ENCODE measurements at places on chromosomes 1 and 21.
A peak's percentile ranks its signal among the peaks of the same experiment; 100 is the strongest.

DNA sequence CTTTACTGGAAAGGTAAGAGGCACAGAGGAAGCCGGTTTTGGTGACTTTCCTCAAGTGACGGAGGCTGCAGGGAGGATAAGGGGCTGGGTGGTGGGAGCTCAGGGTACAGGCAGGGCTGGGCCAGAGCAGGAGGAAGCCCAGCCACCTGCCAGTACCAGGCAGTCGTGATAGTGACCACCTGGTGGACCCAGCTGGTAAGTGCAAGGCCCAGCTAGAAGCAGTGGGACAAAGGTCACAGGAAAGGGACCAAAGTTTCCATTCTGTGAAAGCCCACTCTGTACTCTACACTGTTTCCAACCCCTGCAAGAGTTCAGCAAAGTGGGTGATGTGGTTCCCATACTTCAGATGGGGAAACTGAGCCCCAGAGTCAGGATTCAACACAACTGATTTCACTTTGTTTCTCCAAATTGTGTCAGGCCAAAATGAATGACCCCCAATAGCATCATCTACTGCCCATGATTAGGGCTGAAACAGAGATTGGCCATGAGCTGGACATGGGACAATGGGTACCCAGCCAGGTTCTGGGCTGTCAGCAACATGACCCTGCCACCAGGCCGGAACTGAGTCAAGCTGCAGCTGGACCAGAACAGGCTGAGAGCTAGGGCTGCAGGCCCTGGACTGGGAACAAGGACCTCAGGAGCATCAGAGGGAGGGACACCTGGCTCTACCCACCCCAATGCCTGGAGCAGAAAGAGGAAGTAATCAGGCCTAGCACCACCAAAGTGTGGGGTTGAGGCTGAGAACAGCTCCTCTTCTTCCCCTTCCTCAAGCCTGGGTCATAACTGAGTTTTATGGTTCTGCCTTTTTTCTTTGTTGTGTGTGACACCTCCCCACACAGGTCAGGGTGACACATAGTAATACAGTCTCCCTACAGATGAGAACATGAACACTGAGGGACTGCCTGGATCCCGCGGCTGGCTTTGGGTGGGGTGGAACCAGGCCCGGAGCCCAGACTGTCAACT lies 50.2 kb downstream of the KCNN3 start:
- no peak for DNase-seq

GRCh38 chr21:19508844-19509243 lies 1105.3 kb upstream of the TMPRSS15 start:
- no peak for DNase-seq

DNA sequence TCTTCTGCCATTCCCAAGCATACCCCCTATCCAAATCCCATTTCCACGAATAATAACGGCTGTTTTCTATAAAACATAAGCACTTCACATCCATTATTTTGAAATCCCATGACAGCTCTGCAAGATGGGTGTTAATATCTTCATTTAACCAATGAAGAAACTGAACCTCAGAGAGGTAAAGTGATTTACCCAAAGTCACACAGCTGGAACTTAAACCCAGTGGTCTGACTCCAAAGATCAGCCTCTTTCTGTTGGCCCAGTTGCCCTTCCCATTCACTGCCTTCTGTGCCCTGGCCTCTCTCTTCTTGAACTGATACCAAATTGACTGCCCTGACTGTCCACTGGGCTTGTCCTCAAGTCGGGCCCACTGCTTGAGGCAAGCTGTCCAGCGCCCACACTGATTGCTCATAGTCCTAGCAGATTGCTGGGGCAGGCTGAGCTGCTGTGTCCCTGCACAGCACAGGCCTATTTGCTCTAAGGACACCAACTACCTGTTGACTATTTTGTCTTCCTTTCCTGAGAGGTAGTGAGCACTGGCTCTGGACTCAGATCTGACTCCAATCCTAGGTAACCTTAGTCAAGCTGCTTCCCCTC lies 19.3 kb downstream of the TAL1 start:
- no peak for DNase-seq

DNA sequence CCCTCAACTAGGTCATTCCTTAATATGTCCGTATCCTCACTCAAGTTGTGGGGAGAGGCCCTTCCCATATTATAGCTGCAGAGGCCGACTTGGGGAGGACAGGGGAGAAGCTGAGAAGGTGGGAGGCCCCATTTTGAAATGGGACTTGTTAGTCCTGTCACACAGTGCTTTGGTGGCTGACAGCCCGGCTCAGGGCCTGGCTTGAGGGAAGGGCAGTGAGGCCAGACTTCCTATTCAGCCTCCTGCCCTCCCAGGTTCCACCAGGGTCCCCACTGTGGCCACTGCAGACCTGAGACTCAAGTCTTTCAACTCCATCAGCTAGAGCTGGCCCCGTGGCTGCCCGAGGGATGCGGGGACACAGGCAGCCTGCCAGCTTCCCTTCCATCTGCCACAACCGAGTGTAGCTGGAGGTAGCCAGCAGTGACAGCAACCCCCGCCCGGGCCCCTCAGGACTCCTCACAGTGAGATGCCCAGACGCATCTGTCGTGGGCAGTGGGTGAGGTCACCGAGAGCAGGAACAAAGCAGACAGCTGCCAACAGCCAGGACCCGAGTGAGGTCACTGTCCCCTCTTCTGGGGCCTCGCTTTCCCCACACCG lies 36.9 kb downstream of the SIM2 start:
- no peak for DNase-seq

DNA sequence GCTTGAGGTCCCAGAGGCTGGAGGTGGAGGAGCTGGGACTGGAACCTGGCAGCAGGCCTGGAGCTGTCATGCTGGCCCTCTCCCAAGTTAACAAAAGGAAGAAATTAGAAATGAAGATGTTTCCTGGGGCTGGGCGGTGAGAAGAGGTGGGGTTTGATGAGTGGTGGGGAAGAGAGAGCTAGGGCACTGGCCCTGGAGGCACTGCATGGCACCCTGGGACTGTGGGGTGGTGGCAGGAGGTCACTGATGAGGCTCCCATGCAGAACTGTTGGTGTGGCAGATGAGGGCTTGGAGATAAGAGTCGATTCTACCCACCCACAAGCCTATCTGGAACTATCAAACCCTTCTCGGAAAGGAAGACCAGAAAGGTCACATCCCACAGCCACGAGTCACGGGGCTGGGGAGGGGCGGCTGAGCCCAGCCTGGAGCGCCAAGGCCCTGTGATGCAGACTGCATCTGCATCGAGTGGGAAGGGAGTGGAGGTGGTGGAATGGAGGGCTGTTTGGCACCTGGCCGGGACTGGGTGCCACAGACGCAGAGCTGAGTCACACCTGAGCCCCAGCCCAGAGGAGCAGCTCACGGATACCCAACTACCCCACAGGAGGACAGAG lies 29.4 kb downstream of the MRPL37 start:
- no peak for DNase-seq

DNA sequence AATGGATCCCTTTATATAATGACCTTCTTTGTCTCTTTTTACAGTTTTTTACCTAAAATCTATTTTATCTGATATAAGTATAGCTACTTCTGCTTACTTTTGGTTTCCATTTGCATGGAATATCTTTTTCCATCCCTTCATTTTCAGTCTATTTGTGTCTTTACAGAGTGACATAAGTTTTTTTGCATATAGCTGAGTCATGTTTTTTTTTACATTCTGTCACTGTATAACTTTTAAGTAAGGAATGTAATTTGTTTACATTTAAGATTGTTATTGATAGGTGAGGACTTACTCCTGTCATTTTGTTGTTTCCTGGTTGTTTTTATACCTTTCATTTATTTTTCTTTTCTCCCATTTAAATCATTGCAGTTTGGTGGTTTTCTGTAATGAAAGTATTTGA lies 402.7 kb upstream of the ADGRL2 start:
- no peak for DNase-seq

DNA sequence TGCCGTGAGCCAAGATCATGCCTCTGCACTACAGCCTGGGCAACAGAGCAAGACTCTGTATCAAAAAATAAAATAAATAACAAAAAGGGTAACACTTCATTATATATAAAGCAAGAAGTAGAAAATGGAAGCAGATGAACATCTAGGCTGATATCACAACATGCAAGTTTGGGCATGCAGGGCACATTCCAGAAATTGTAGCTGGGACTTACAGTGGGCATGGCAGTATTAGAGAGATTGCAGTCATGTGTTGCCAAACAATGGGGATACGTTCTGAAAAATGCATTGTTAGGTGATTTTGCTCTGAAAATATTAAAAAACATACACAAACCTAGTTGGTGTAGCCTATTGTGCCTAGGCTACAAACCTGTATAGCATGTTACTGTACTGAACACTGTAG lies 441.0 kb upstream of the PRMT6 start:
- DNase-seq: peak; percentile 32

- DNase-seq: no peak
These were observed 25.1 kb upstream of the CSF1 start for GRCh38 chr1:109885589-109885988.

- no peak for DNase-seq
These were observed 67.7 kb upstream of the RAB4A start for GRCh38 chr1:229203030-229203751.

DNA sequence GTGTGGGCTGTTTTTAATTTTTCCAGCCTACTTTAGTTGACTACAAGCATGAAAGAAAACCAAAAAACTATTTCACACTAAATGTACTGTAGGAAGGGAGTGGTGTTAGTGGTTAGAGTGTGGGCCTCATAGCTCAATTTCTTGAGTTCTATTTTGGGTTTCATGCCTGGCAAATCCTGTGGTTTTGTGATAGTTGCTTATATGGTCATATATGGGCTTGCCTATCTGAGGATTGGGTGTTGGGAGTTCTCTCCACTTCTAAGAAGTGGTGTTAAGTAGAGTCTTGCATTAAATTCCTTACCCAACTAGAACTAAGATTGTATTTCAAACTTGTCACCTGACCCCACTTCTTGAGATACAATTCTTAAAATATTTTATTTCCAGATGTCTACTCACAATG lies 37.8 kb upstream of the COL11A1 start:
- no peak for DNase-seq

DNA sequence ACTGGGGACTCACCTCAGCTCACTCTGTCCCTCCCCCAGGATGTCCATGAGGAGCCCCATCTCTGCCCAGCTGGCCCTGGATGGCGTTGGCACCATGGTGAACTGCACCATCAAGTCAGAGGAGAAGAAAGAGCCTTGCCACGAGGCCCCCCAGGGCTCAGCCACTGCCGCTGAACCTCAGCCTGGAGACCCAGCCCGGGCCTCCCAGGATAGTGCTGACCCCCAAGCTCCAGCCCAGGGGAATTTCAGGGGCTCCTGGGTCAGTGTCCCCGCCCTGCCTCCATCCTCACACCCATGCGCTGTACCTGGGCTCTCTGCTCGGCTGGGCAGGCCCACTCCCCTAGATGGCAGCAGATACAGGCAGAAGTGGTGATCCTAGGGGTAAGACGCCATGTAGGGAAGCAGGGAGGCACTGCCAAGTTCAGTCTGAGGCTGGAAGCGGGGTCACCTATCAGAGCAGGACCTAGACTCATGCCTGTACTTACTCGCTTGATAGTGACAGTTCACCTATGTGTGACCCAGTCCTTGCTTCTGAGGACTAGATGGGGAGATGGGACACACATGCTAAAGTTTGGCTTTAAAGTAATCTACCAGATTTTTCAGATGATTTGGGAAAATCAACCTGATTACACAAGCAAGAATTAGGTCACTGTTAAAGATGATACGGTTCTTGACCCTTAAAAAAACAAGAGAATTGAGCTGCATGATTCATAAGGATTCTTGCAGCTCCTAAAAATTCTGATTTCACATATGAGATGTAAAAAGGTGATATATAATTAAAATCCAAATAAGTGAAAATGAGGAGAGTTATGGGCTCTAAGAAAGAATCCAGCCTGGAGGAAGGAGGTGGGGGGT lies 38.7 kb downstream of the ETNK2 start:
- DNase-seq: no peak

DNA sequence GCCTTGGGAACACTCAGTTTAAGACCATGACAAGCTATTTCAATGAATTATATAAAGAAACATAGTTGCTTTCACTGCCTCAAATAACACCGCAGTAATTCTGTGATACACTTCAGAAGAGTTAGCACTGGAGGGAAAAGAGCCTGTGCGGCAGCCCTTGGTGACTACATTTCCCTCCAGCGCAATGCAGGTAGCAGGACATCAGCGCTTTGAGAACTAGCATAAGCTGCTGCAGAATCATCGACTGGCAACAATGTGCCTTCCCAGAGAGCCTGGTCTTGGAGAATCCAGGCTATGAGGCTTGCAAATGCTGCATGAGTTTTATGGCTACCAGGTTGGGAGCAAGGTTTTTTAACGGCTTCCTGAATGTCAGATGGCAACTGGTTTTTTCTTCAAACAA lies 7.5 kb downstream of the NRIP1 start:
- no peak for DNase-seq

DNA sequence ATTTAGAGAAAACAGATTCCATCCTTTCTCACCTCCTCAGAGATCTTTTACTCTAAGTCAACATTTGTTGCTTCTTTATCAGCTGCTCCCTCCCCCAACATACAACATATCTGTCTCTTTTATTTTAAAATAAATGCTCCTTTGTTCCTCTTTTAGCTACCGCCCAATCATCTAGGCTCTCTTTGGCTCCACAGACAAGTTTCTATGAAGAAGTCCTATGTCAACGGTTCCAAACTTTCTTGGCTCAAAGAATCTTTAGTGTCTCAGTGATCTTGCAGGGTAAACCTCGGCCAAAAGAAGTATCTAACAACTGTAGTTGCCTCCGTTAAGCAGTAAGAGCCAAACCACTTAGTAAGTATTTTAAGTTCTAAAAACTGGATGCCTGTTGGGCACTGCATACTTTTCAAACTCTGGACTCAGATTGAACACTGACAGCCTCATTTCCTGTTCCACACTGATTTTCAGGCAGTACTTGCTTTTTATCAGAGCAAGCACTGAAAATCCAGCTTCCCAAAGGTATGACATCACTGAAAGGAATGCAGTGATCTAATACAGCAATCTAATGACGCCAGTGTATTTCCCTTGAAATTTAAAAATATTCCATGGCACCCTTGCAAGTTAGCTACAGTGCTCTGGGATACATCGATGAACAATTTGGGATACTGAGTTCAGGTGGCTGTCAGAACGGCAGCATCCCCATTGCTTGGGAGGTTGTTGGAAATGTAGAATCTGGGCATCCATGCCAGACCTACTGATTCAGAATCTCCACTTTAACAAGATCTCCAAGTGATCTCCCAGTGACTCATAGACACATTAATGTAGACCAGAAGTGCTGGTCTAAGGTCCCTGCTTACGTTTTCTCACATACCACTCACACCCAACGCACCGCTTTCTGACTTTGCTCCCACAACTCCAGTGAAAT lies 26.8 kb downstream of the EGLN1 start:
- no peak for DNase-seq

GRCh38 chr1:169245706-169246105 lies 121.9 kb downstream of the NME7 start:
- no peak for DNase-seq

GRCh38 chr1:74266001-74266400 lies 30.8 kb downstream of the TNNI3K start:
- no peak for DNase-seq

DNA sequence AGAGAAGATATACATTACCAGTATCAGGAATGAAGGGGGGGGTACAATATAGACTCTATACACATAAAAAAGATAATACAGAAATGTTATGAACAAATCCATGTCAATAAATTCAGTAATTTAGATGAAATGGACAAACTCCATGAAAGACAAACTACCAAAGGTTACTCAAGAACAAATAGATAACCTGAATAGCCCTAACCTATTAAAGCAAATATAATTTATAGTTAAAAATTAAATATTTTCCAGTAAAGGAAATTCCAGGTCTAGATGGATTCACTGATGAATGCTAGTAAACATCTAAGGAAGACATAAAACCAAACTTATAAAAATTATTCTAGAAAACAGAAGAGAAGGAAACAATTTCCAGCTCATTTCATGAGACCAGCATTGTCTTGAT lies 13.2 kb downstream of the BLZF1 start:
- no peak for DNase-seq

- DNase-seq: no peak
These were observed 49.2 kb upstream of the TEKT2 start for GRCh38 chr1:36034692-36035091.

GRCh38 chr1:37596182-37596667 lies 488 bp upstream of the GNL2 start:
- no peak for DNase-seq
